ENCODE measurements at places on chromosomes 1 and 21. TPM values are rescaled to one million over a fixed set of nuclear protein-coding genes. Genes with fewer than 3 reads are reported as not detected.

KCNQ4 gene
- total RNA-seq, result 1.0 TPM

LIPI gene
- total RNA-seq, result not detected

GRCh38 chr1:98421085-98421435 is 240.5 kb upstream of the SNX7 start:
- DNase-seq, result no peak

GRCh38 chr1:55474168-55474786 is 259.1 kb upstream of the USP24 start:
- DNase-seq, result no peak

All from right atrium auricular region (tissue), 2 donors.